DMS53 (cell line): ENCODE measurements at places on chromosomes 2 and 18.

- DNase-seq = no peak
Measured at GRCh38 chr2:134261398-134262131, 7.7 kb downstream of the MGAT5 start.

DNA sequence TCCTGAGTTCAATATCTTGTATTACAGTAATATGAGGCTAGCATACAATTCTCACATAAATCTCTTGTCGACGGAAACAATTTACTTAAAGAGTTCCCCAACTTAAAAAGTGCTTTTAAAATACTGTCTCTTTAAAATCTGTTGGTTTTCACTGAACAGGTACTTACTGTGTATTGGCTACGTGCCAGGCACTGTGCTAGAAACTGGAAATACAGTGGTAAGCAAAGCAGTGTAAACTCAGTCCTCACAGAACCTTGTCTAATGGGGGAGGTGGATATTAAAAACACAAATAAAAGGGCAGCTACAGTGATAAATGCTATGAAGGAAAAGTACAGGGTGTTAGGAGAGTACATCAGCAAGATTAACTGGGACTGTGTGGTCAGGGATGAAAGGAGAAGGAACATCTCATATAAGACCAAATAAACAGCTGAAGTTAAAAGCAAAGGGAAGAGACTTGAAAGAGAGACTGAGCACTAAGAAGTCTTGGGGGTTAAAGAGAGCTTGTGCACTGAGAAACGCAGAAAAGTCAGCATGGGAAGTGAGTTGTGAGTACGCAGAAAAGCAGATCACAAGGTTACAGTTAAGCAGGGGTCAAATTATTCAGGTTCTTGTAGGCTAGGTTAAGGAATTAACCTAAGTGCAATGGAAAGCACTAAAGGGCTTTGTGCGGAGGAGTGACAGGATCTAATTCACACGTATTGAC, 52.5 kb downstream of the USP40 start:
- DNase-seq = no peak

GRCh38 chr2:85669549-85669948, 1.6 kb upstream of the SFTPB start:
- peak; percentile 48 for DNase-seq

DNA sequence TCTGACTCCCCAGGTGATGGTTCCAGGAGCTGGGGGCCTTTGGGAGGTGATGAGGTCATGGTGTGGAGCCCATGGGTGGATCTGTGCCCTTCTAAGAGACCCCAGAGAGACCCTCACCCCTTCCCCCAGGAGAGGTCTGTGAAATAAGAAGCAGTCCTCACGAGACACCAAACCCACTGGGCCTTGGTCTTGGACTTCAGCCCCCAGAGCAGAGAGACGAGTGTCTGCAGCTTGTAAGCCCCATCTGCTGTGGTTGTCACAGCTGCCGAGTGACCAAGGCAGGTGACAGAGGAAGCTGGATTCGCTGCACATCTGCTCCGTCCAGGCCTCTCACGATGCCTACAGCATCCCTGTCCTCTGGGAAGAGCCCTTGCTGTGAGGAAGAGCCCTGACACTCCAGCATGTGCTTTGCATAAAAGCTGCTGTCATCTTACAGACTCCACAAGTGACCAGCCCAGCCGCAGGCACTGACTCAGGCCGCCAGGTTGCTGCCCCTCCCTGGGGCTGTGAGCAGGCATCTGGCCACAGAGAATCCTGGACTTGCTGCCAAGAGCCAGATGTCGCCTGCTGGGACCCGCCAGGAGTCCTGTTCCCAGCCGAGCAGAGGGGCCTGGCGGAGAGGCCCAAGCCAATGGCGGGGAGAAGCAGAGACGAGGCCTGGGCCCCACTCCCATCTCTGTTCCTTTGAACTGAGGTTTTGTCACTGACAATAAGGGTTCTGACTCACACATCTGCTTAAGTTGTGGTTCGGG, 150.8 kb downstream of the PXDN start:
- DNase-seq = no peak

DNA sequence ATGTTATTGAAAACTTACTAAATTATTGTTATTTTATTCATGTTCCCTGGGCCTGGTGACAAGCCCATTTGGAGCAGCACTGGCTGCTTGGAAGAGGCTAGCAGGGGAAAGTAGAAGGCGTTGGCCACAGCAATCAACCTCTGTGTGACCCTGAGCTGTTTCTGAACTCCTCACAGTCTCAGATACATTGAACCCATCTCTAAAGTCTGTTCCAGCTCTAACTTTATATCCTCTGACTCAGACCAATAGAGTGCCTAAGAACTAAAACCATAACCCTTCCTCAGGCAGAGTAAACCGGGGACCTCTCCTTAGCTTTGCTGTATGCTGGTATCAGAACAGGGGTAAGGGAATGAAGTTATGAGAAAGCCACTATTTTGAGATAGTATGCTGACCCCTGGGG, 96.4 kb upstream of the NOL4 start:
- DNase-seq = no peak

- DNase-seq = peak; percentile 44
Measured at GRCh38 chr18:51867767-51868166, 472.2 kb upstream of the DCC start.

DNA sequence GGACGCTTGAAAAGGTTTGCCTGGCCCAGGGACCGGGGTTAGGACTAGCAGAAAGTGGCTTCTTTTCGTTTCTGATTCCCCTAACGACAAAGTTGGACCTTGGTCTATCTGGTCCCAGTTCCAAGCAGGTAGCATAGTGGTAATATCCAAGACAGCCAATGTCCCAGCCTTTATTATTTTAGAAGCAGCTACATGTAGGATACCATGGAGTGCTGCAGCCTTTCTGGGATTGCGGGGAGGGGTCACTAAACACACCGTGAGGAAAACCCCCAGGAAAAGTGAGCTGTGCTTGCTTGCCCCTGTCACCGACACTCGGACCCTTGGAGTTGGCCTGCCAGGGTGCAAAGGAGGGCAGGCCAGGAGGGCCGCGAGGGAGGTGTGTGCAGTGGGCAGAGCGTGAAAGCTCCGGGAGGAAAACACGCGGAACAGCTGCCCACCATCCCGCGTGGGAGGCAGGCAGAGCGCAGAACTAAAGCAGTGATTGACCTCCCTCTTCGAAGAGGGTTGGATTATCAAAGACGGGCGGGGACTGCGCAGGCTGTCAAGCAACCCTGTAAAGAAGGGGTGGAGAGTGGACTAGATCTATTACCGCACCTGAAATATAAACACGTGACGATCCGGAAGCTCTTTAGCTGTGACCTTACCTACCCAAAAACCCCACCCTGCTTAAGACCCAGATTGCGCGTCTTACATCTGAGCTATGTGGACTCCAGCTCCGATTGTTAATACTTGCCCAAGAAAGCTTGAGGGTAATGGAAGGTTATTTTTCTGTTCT, 624 bp upstream of the MAP4K3 start:
- DNase-seq = peak; percentile 73

DNA sequence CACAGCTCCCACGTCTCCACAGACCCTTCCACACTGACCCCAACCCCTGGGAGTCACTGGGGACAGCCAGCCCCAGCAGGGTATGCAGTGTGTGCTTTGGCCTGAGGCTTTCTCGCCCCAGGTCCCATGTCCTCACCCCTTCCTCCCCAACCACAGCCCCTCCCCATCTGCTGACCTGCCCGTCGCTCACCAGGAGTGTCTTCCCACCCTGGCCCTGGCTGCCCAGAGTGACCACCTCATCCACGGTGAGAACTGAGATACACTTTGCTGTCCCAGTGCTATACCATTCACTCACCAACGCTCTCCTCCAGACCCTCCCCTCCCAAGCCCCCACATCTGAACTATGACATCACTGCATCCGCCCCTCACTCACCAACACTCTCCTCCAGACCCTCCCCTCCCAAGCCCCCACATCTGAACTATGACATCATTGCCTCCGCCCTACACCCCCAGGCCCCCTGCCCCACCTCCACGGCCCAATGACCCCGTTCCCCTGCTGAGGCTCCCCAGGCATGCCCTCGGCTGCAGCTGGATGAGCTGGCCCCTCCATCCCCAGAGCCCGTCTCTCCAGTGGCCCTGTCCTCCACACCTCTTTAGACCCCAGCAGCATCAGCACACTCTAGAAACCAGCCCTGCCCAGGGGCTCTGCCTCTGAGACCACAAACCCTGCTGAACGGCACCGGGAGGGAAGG, 55.2 kb downstream of the ANKMY1 start:
- no peak for DNase-seq

DNA sequence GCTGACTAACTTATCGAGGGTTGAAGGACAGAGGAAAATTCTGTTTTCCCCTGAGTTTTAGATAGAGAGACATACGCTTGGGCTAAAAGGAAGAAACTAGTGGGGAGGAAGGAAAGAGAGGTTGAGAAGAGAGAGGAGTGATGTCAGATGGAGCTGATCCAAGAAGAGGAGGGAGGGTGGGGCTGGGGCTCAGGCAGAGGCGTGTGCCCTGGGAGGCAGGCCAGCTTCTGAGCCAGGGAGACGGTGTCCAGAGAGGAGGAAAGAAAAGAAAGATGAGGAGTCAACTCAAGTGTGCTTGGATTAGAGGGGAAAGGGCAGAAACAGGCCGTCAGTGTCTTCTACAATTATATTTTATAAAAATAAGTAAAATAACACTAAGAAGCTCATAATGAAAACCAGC, 56.2 kb downstream of the EMILIN2 start:
- DNase-seq = no peak

DNA sequence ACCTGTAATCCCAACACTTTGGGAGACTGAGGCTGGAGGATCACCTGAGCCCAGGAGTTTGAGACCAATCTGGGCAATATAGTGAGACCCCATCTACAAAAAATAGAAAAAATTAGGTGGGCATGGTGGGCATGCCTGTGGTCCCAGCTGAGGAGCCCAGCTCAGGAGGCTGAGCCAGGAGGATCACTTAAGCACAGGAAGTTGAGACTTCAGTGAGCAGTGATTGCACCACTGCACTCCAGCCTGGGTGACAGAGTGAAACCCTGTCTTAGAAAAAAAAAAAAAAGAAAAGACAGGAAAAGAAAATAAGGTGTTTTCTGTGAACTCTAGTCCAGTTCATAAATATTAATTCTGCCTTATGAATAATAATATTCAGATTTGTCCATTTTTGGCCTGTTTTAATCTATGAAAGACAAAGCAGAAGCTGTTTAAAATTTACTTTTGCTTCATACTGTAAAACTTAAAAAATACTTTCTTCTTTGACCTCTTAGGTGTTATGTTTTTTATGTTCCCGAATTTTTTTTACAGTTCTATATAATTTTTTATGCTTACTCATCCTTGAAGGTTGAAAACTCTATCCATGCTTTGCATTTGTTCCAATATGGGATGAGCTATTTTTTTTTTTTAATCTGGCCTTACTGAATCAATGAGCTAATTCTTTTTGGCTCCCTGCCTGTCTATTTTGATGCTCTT, 8.4 kb upstream of the ANXA4 start:
- DNase-seq = no peak

DNA sequence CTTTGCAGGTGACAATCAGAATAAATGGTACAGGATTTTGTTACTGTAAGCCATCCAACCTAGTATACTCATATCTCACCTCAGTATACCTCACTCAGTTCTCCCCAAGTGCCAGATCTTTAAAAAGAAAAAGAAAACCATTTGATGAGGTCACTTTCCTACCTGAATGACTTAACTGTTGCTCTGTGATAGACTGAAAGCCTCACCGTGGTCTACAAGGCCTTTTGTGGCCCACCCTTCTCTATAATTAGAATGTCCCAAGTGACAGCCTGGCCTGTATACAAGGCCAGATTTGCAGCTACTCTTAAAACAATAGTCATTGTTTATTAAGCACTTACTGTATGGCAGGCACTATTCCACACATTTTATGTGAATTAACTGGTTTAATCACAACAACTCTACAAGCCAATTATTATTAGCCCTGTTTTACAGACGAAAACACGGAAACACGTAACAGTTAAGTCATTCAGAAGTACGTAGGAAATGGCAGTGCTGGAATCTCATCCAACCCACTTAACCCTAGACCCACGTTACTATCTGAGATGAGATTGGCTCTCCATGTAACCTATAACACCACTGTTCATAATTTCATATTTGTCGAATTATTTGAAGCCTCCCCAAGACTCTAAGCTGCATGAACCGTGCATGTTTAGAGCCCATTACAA, 28.3 kb downstream of the PKP4 start:
- DNase-seq = no peak

GRCh38 chr2:199707593-199708185, 143.3 kb downstream of the FTCDNL1 start:
- peak; percentile 27 for DNase-seq

DNA sequence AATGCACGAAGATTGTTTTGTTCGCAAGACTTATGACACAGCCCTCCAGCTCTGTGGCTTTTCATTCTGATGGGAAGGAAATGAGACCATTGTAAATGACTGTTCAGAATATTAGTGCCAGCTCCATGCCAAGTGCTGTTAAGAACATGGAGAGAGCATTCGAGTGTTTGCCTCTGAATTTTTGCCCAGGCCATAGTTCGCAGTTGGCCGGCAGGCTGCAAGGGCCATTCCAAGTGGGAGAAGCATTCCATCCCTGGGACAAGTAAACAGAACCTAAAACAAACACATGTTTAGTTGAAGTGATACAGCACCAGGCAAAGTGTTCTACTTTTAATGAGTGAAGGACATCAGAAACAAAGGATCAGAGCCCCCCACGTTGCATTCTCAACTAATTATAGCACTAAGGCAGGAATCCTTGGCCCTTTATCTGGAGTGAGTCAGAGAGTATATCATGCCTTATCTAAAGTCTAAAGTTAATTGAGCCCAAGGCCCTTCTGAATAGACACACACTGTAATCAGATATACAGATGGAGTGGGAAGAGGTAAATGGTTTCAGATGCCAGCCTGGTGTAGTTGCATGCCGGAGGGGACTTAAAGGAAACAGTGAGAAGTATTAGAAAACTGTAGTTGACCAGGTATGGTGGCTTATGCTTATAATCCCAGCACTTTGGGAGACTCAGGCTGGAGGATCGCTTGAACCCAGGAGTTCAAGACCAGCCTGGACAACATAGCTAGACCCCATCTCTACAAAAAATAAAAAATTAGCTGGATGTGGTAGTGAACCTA, 53.3 kb downstream of the NEDD4L start:
- peak; percentile 39 for DNase-seq

GRCh38 chr2:231708773-231709635, 679 bp downstream of the PTMA start:
- DNase-seq = peak; percentile 71

DNA sequence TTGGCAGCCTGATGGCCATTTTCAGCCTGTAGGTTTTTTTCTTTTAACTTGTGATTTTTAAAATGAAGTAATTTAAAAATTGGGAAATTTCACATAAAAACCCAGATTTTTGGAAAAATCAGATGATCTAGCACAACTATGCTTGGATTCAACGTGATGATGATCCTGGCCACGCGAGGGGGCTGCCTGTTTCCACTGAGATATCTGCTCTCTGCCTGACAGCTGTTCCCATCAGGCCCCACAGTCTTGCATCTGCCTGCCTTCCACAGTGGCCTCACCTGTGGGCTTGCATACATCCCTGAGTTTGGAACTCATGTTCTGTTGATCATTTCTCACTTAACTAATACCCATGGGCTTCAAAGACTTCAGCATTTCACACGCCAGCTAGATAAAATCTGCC, 92.1 kb upstream of the FZD5 start:
- no peak for DNase-seq
